ENCODE measurements at places on chromosomes 6 and 20.

DNA sequence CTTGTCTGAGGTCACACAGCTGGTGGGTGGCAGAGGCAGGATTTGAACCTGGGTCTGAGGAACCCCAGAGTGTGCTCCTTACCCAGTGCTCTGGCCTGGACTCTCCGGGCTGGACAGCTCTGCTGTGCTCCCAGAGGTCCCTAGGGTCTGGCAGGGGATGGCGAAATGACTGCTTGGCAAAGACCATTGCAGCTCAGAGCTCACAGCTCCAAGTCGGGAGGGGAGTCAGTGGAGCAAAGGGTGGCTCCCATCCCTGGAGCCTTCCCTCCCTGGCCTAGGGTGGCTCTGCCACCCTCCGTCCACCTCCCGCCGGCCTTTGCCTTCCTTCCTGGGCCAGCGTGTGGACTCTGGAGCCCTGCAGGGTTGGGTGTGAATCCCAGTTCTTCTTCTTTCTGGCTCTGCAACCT lies 17.5 kb downstream of the CEBPB start:
- DNase-seq: no peak

DNA sequence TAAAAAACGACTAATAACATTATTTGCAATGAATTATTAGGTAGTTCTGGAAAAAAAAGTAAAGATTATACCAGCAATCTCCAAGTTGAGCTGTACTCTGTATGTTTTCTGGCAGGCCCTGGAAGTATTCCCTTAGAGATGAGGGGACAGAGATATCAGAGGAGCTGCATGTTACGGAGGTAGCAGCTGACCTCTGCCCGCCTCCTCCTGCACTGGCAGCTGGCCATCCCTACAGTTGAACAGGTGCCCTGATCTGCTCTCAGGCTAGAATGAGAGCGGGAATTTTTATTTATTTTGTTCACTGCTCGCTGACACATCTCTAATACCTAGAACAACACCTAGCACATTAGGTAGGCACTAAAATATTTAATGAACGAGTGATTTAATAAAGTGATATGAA lies 23.1 kb downstream of the FBXL4 start:
- no peak for DNase-seq

DNA sequence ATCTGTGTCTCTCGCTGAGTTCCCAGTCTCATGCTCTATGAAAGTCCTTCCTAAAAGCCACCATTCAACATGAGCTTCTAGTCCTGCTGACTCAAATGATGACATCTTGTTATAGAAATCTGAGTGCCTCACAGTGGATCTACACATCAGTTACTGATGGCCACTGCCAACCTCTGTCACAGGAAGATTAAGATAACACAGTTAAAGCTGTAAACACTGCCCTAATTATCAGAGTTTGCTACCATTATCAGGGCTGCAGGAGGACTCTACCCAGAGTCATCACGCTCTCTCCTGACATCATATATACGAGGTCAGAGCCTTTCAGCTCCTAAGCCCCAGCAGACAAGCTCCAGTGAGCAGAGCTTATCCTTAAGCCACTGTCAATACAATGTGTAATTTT lies 63.2 kb downstream of the HIVEP2 start:
- DNase-seq: no peak

DNA sequence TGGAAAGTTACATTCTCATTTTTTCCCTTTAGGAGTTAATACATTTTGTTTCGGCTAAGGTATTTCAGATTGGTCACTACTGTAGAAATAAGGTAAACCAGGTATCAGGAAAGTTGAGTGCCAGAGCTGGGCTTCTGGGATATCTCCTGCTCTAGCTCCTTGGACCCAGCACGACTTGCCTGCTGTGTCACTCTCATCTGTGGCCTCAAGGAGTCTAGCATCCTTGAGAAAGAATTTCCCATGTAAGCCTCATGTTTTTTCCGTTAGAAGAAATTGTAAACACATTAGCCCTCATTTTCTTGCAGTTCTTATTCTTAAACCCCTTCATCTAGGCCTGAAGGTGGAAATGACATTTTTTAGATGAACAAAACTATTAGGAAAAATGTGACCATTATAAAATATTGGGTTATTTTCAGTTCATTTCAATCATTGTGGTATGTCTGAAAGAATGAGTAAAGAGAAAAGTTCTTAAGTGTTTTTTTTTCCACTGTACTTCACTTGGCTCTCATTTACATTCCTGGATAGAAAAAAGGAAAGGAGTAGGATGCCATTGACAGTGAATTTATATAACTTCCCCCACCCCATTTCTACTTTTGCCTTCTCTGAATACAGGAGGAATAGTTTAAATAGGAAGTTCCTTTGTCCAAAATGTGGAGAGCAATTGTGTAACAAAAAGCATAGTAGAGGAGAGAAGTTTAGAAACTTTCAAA lies 46.7 kb downstream of the CD2AP start:
- no peak for DNase-seq

DNA sequence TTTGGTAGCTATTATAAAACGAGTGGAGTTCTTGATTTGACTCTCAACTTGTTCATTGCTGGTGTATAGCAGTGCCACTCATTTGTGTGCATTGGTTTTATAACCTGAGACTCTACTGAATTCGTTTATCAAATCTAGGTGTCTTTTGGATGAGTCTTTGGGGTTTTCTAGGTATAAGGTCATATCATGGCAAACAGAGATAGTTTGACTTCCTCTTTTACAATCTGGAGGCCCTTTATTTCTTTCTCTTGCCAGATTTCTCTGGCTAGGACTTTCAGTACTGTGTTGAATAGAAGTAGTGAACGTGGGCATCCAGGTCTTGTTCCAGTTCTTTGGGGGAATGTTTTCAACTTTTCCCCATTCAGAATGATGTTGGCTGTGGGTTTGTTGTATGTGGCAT lies 38.8 kb downstream of the SUMO4 start:
- no peak for DNase-seq

DNA sequence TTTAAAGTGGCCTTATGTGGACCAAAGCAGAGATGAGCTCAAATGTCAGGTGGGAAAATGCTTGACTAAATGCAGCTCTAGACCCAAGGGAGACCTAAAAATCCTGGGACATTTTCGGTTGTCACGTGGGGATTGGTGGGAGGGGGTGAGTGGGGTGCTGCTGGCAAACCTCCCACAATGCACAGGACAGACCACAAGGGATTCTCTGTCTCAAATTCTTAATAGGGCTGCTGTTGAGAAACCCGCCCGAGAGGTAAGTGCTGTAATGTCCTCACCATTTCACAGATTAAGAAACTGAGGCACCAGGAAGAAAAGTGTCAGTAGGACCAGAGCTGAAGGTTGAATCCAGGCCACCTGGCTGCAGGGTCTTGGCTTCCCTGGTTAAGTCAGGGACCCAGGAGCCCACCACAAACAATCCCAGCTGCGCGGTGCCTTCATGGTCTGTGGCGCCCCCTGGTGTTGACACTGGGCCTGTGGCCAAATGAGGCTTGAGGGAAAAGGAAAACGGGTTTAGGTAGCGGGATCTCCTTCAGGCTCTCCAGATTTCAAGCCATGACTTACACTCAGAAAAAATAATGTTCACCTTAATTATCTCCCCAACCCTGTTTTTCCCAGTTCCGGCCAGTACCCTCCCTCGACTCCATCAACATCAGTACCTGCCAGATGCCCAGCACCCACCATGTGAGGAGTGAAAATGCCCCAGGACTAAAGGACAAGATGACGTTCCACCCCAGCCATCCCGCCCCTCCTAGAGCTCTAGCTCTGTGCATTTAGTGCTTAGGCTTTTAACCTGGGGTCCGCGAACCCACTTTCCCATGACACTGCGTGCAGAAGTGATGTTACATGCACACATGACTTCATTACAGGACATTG lies 7.2 kb downstream of the HLA-G start:
- DNase-seq: no peak

GRCh38 chr6:97095311-97095850 lies 170.9 kb downstream of the KLHL32 start:
- no peak for DNase-seq

DNA sequence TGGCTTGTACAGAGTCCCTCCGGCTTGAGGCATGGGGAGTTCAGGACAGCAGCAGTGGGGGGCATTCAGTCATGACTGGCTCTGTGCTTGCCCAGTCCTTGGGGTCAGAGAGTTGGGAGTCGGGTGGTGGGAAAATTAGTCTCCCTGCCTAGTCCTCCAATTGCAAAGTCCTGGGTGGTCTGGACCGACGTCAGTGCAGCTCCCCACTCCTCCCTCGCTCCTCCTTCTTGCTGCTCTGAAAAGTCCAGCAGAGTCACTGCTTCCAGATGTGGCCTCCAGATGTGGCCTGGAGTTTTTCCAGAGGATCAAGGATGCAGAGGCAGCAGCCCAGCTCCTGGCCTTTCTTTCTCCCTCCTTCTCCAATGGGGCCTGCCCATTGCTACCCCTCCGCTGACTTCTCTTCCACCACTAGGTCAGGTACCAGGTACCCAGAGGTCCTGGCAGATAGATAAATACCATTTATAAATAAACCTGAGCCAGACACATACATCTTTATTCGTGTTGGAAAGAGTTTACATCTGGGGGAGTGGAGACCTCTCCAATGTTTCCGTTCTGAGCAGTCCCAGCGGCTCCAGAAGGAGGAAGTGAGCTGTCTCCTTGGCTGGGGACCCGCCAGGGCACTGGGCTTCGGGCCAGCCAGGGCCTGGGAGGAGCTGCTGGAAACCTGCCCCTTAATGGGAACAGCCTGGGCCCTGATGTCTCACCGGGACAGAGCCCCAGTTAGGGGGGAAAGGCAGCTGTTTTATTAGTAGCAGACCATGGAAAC lies 49.0 kb upstream of the RNF24 start:
- DNase-seq: no peak

GRCh38 chr20:62793757-62794006 lies 2.6 kb upstream of the MRGBP start:
- no peak for DNase-seq

DNA sequence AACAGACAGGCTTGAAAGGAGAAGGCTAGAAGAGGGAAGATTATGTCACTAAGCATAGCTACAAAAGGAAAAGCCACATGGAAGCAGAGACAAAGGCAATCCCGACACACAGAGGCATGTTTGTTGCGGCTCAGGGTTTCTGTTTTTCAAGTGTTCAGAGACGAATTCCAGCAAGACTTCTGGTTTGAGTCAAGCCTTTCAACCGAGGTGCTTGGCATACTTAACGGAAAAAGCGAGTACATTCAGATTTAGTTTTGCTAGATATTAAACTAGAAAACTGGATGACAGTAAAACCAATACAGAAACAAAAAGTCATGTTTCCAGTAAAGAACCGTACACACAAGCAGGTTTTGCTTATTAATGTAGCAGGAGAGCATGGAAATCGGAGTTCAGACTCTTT lies 27.2 kb downstream of the MCUR1 start:
- DNase-seq: no peak

- no peak for DNase-seq
Observed at GRCh38 chr6:70289299-70289698, 13.6 kb downstream of the COL9A1 start.

Data from NT2/D1 (cell line).